ENCODE measurements at places on chromosomes 11 and 22.

- no peak for DNase-seq
Measured at GRCh38 chr11:43732225-43732624, 51.7 kb downstream of the HSD17B12 start.

- DNase-seq: no peak
Measured at GRCh38 chr11:118705111-118705741, 25.8 kb upstream of the TREH start.

DNA sequence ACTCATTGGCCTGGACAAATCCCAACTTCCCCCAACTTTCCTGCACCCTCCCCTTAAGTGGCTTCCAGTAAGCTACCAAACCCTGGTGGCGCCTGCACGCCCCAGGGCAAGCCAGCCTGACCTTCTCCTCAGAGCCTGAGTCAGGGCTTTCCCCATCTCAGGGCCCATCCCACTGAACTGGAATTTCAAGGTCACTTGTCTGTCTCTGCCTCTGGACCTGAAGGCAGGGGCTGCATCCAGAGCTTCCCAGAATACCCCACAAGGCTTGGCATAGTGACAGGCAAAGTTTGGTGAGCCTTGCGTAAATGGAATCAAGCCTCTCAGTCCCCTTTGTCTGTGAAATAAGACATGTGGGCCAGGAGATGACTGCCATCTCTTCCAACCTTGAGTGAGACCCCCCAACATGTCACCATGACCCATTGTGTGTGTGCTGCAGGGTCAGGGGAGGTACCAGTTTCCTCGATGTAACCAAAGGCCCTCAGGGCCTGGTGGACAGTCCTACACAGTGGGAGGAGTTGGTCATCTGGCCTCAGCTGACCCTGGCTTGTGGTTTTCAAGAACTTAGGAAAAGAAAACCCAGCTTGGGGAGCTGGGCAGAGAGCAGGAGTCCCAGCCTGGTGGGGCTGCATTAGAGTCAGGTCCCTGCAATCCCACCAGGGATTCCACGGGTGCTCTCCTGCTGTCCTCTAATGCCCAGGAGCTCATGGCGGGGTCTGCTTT, 8.9 kb downstream of the ALX4 start:
- DNase-seq: no peak

DNA sequence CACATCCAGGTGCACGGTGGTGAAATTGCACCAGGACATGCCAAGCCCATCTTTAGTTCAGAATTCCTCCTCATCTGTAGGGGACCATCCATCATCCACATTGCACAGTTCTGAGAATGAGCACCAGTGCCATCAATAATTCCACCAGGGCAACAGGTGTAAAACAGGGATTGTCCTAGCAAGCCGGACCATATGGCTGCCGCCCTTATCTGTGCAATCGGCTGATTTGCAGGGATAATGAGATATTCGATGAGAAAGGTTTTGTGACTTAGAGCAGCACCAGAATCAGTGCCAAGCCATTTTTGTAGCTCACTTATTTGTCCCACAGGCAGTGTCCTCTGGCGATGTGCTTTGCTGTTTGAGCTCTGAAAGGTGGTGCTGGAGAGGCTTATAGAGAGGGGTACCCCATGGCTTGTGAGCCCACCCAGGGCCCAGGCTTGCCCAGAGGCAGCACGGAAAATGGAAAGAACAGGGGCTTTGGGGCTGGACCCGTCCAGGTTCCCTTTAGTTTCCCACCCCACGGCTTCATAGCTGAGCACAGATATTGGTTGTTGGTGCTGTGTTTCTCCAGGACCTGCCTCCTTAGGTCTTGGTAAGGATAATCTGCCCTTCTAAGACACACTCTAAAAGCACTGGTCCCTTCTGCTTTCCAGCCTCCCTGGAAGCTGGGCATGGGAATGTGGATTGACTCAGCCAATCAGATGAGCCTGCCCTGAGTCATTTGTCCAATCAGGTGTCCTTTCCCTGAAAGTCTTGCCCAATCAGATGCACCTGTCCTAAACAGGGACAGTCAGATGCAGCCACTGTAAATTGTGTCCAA, 84.0 kb upstream of the SHANK2 start:
- DNase-seq: no peak

DNA sequence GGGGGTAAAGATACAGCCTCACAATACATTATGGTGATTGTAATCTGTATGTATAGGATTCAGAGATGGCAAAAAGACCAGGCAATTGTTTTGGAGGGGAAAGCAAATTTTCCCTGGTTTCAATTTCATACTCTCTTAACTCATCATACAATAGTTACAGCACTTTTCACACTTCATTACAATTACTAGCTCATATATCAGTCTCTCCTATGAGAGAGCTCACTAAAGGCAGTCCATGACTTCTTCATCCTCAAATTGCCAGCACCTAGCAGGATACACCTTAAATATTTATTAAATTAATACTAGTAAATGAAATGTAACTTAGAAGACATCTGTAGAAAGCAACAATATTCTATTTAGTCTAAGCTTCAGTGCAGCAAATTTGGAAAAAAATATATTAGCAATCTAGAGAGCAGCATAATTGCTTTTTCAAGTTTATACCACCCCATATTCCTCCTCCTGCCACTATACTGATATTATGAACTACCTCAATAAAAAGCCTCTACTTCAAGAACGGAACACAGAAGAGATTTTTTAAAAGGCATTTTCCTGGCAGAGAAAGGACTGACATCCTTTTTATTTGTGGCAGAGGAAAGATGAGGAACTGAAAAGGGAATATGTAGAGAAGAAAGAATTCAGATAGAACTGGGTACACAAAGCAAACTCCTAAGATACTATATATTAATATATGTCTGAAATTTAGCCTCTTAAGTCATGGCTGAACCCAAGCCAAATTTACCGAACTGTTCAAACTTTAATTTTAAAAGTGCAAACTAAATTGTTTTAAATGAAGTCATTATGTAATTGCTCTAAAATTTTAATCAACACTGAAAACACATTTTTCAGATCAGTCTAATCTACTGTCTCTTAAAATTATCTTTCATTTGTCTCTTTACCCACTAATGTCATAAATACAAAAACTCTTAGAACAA, 27.7 kb downstream of the PICALM start:
- DNase-seq: no peak

DNA sequence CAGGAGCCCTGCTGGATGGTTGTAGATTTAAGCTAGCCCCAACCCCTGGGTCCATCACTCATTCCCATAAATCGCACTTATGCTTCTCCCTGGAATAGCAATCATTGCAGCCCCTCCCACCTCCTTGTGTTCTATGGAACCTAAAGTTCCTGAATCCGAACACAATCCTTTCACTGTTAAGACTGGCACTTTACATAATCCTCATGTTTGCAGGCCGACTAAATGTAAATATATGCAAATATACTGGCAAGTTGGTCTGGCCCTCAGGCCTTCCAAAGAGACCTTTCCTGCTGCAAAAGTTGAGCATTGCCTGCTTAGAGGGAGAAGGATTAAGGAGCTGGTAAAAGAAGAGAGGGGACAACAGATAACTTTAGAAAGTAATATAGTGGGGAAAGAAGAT, 892.9 kb downstream of the OPCML start:
- DNase-seq: no peak

- DNase-seq: no peak
Measured at GRCh38 chr22:32646476-32646875, 155.0 kb upstream of the TIMP3 start.

- no peak for DNase-seq
Measured at GRCh38 chr22:21685164-21685513, 19.3 kb downstream of the PPIL2 start.
